ENCODE measurements at places on chromosomes 1 and 21. TPM values are rescaled to one million over a fixed set of nuclear protein-coding genes. Genes with fewer than 3 reads are reported as not detected.

Gene PLEKHN1
- 1.5 TPM for total RNA-seq

Gene RSPO1
- total RNA-seq: 0.21 TPM

Gene ZNF684
- total RNA-seq: 7.3 TPM

Gene ERICH3
- total RNA-seq: not detected

Gene TCHH
- 0.07 TPM for total RNA-seq

Gene LRRC39
- 0.39 TPM for total RNA-seq

Gene XCL2
- total RNA-seq: not detected

Gene BOLA1
- total RNA-seq: 8.1 TPM

Gene FCAMR
- not detected for total RNA-seq

DNA sequence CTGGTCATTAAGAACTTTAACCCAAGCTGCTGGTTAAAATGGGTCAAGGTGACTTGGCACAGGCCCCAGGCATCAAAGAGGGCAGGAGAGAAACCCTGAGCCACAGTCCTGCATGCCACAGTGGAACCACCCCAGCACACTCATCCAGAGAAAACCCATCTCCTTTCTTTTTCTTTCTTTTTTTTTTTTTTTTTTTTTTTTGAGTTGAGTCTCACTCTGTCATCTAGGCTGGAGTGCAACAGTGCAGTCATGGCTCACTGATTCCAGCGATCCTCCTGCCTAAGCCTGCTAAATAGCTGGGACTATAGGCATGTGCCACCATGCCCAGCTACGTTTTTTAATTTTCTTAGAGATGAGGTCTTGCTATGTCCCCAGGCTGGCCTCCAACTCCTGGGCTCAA lies 109.2 kb upstream of the RAB4A start:
- H3K36me3 ChIP-seq: no peaks in the 10 kb centered on the region
- no peaks in the 10 kb centered on the region for H3K27me3 ChIP-seq
- no peak overlapping the region for H3K4me3 ChIP-seq
- H3K27ac ChIP-seq: no peak overlapping the region
- H3K4me1 ChIP-seq: no peaks in the 10 kb centered on the region
- no peak for DNase-seq

DNA sequence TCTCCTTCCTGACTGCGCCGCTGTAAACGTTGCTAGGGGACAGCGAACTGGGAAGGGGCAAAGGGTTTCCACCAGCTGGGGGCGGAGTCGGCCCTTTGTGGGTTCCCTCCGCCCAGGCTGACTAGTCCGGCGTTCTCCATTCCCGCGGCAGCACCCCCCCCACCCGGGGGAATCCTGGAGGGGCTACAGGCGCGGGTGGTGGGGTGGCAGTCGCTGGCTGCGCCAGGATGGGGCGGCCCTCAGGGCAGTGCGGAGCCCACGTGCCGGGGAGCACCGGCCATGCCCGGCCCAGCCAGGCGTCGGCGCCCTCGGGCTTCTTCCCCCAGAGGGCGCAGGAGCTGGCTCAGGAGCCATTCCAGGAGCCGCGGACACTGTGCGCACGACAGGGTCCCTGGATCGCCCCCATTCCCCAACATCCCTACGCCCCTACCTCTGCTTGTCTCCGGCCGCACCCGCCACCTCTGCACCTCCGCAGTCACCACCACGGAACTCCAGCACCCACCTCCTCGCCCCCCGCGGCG lies 476 bp downstream of the BATF3 start:
- H3K4me3 ChIP-seq: peak overlapping the region; percentile 69
- peaks cover 8% of the 10 kb centered on the region for H3K4me1 ChIP-seq
- H3K27ac ChIP-seq: no peak overlapping the region

DNA sequence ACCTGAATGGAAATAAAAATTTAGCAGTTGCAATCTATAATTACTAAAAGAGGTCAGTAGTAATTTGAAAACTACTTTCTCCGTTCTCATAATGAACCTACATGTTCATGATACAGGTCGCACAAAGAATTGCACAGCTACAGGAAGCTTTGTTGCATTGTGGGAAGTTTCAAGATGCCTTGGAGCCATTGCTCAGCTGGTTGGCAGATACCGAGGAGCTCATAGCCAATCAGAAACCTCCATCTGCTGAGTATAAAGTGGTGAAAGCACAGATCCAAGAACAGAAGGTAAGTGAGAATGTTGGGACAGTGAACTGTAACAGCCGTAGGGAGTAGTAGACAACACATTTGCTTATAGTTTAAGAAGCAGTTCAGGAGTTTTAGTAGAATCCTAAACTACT lies 68.8 kb upstream of the BMP8A start:
- H3K4me1 ChIP-seq: no peaks in the 10 kb centered on the region
- no peak overlapping the region for H3K4me3 ChIP-seq
- DNase-seq: no peak
- H3K27me3 ChIP-seq: no peaks in the 10 kb centered on the region

DNA sequence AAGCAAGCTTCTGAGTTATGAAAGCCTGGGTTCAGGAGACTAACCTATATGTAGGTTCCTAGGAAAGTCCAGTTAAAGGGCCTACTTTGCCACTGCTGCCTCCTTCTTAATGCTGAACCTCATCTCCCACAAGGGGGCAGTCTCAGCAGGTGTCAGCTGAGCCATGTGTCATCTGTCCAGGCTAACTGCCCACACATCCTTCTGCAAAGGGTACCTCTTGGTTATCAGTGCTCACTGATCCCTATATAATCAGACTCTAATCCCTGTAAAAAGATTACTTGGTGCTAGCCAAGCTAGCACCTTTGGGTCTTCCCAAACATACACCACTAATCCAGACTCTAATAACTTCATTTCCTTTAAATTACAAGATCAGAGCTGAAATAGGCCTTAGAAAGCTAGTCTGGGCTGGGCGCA lies 9.0 kb downstream of the PRDX1 start:
- H3K4me3 ChIP-seq: no peak overlapping the region
- no peak overlapping the region for H3K27ac ChIP-seq
- peaks cover 72% of the 10 kb centered on the region for H3K36me3 ChIP-seq
- no peaks in the 10 kb centered on the region for H3K4me1 ChIP-seq
- DNase-seq: no peak

DNA sequence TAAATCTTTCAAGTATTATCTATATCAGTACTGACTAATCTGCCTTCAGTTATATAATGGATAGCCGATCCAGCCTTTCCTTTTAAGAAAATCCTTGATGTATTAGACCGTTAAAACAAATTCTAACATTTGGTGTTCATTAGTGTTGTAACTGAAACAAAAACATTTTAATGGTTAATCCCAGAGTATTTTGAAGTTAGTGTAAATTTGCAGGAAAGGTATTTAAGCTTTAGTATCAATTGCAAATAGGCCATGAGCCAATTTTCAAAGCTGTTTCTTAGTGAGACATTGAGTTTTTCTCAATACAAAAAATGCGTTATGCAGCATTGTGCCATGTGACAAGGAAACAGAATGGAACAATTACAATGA lies 29.6 kb downstream of the DISP1 start:
- no peak for DNase-seq
- no peaks in the 10 kb centered on the region for H3K36me3 ChIP-seq
- no peak overlapping the region for H3K27ac ChIP-seq
- peaks cover 5% of the 10 kb centered on the region for H3K4me1 ChIP-seq

DNA sequence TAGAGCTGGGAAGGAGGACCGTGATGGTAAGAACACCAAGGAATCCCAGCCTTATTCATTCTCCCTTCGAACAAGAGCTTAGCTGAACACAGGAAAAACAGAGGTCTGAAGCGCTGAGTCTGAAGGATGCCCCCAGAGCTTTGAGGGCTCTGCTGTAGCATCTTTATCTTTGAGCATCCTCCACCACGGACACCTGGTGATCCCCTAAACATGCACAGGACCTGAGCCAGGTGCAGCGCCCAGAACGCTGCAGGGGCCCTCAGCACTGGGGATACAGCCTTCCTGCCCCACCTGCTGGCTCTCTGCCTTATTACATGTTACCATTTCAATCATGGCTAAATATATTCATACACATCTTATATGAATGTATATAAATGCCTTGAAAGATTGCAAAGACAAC lies 7.7 kb upstream of the GPATCH4 start:
- H3K27ac ChIP-seq: no peak overlapping the region
- no peaks in the 10 kb centered on the region for H3K36me3 ChIP-seq
- H3K4me3 ChIP-seq: no peak overlapping the region

- H3K27ac ChIP-seq: no peak overlapping the region
- no peaks in the 10 kb centered on the region for H3K27me3 ChIP-seq
Observed at GRCh38 chr1:86616871-86617270, 70.0 kb downstream of the CLCA4 start.

DNA sequence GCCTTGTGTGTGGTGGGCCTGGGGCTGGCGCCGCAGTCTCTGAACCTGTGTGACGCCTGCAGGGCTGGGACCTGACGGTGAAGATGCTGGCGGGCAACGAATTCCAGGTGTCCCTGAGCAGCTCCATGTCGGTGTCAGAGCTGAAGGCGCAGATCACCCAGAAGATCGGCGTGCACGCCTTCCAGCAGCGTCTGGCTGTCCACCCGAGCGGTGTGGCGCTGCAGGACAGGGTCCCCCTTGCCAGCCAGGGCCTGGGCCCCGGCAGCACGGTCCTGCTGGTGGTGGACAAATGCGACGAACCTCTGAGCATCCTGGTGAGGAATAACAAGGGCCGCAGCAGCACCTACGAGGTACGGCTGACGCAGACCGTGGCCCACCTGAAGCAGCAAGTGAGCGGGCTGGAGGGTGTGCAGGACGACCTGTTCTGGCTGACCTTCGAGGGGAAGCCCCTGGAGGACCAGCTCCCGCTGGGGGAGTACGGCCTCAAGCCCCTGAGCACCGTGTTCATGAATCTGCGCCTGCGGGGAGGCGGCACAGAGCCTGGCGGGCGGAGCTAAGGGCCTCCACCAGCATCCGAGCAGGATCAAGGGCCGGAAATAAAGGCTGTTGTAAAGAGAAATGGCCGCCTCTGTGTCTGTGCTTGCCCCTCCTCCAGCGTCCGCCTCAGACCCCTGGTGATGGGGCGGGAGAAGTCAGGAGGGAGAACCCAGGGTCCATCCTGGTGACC lies 788 bp downstream of the ISG15 start:
- H3K27ac ChIP-seq: peak overlapping the region; percentile 61
- DNase-seq: no peak

- peaks cover 9% of the 10 kb centered on the region for H3K4me1 ChIP-seq
- peaks cover 11% of the 10 kb centered on the region for H3K36me3 ChIP-seq
- no peak for DNase-seq
Observed at GRCh38 chr1:234611847-234612351, 1.9 kb upstream of the IRF2BP2 start.

DNA sequence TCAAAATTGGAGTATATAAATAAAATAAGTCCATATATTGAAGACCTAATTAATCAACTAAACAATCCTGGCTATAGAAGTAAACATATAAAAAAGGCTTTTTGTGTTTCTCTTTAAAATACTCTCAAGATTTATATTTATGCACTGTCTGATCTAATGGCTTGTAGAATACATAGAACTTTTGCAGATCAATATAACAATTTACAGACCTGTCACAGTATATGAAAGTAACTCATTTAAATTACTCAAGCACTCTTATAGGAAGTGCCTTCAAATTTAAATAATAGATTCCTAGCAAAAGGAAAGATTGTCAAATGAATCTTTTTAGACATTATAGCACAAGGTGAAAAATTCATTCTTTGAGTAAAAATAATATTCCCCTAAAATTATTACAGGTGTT lies 615.8 kb upstream of the RGS18 start:
- no peak overlapping the region for H3K4me3 ChIP-seq
- DNase-seq: no peak
- H3K36me3 ChIP-seq: no peaks in the 10 kb centered on the region
- no peak overlapping the region for H3K27ac ChIP-seq

DNA sequence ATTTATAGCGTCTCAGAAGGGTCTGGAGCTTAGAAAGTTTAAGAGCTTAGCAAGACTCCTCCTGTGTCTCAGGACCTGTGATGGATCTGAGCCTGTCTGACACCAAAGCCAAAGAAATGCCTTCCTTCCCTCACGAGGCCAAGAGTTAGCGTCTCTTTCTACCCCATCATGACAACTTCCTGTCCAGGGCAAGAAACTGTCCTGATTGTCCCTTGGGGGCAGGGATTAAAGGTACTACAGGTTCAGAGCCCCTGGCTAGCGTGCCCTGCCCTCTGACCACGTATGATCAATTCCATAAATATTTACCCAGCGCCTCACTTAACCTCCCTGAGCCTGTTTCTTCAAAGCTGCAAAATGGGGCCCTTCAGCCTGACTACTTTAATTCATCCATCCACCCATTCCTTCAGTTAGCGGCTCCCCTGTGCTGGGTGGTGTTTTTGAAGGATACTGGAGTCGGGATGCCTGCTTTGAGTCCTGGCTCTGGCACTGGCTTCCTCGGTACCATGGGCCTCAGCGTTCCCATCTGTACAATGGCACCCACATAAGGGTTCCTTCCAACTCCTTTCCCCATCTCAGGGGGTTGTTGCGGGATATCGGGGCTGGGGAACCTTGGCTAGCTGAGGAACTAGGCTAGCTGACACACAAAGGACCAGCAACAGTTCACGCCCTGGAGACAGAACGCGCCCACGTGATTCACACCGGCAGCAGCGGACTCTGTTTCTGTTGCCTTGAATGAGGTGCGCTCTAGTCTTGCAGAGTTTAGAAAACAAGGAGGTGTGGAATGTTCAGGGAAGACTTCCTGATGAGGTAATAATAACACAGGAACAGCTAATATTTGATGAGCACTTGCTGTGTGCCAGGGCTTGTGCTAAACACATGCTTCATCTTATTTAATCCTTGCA lies 23.0 kb upstream of the EPHA2 start:
- peaks cover 16% of the 10 kb centered on the region for H3K4me1 ChIP-seq
- no peaks in the 10 kb centered on the region for H3K36me3 ChIP-seq
- no peaks in the 10 kb centered on the region for H3K27me3 ChIP-seq
- no peak overlapping the region for H3K4me3 ChIP-seq
- no peak overlapping the region for H3K27ac ChIP-seq
- no peak for DNase-seq

- H3K27me3 ChIP-seq: peaks cover 7% of the 10 kb centered on the region
- H3K4me1 ChIP-seq: peaks cover 14% of the 10 kb centered on the region
- H3K27ac ChIP-seq: no peak within 1 kb of the TSS
Observed at GRCh38 chr21:20997636-20998455, at the start of gene NCAM2. NCAM2 (plus strand) TSS chr21:20998409.

GRCh38 chr1:1091344-1092148 lies 17.4 kb upstream of the RNF223 start:
- H3K4me3 ChIP-seq: no peak overlapping the region
- no peaks in the 10 kb centered on the region for H3K4me1 ChIP-seq
- no peaks in the 10 kb centered on the region for H3K36me3 ChIP-seq
- peak; percentile 51 for DNase-seq

GRCh38 chr1:111629190-111629954 lies 9.8 kb downstream of the RAP1A start:
- H3K4me1 ChIP-seq: no peaks in the 10 kb centered on the region
- H3K27me3 ChIP-seq: no peaks in the 10 kb centered on the region
- H3K4me3 ChIP-seq: no peak overlapping the region
- no peaks in the 10 kb centered on the region for H3K36me3 ChIP-seq
- DNase-seq: no peak

- H3K36me3 ChIP-seq: no peaks in the 10 kb centered on the region
- H3K27ac ChIP-seq: no peak overlapping the region
- H3K27me3 ChIP-seq: no peaks in the 10 kb centered on the region
- no peaks in the 10 kb centered on the region for H3K4me1 ChIP-seq
Observed at GRCh38 chr1:219461981-219462400, 150.9 kb downstream of the ZC3H11B start.

Data from H1 (cell line).